ENCODE measurements at places on chromosomes 7 and 10.

DNA sequence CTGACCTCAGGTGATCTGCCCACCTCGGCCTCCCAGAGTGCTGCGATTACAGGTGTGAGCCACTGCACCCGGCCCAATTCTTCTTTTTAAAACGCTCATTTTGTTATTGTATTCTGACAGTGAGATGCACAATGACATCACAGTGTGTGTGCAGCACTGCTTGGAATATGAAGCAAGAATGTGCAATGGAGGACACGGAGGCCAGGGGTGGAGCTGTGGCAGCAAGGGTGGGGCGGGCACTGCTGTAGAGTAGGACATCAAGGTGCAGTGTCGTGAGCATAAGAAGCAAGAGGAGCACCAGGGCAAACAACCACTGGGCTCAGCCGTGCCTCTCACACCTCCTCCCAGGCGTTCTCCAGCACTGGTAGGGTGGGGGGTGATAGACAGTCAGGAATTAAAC lies 26.8 kb upstream of the GRID1 start:
- DNase-seq: no peak

- DNase-seq: no peak
Measured at GRCh38 chr7:26880852-26881251, 16.5 kb upstream of the SKAP2 start.

DNA sequence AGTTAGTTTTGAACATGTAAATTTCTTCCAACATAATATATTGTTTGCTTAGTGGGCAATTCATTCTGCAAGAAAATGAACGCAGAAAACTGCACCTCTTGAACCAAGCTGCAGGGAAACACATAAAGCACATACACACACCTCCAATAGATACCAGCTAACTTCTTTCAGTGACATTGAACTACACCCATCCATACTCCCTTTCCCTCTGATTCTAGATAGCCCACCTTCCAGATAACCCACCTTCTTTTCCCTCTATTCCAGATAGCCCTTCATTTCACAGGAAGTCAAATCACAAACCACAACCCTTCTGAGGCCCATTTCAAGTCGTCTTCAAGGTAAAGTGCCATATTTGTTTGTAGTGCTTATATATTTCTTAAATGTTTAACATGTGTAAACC lies 28.5 kb downstream of the NRBF2 start:
- DNase-seq: no peak

GRCh38 chr10:102819054-102819453 lies 18.2 kb downstream of the CYP17A1 start:
- peak; percentile 60 for DNase-seq

GRCh38 chr7:16982640-16983350 lies 101.0 kb upstream of the AGR3 start:
- DNase-seq: peak; percentile 15

DNA sequence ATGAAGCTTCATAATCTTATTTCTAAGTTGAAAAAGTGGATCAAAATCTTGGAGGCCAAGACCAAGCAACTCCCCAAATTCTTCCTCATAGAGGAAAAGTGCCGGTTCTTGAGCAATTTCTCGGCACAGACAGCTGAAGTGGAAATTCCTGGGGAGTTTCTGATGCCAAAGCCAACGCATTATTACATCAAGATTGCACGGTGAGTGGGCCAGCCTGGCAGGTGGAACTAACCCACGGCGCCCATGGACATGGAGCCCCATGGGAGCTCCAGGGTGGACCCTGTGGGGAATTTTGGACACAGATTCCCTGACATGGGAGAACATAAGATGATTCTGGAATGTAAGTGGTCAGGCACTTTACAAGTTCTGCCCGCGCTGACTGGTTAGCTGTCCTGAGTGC lies 125.9 kb downstream of the TRRAP start:
- no peak for DNase-seq

GRCh38 chr7:92685136-92686042 lies 95.2 kb upstream of the FAM133B start:
- peak; percentile 42 for DNase-seq

- no peak for DNase-seq
Measured at GRCh38 chr7:95004618-95005247, 97.3 kb downstream of the PPP1R9A start.

GRCh38 chr10:59362959-59363381 lies 621 bp upstream of the FAM13C start:
- DNase-seq: no peak

- no peak for DNase-seq
Measured at GRCh38 chr7:291373-292092, 1.6 kb downstream of the FOXL3 start.

GRCh38 chr7:91212582-91212981 lies 51.7 kb upstream of the FZD1 start:
- no peak for DNase-seq

DNA sequence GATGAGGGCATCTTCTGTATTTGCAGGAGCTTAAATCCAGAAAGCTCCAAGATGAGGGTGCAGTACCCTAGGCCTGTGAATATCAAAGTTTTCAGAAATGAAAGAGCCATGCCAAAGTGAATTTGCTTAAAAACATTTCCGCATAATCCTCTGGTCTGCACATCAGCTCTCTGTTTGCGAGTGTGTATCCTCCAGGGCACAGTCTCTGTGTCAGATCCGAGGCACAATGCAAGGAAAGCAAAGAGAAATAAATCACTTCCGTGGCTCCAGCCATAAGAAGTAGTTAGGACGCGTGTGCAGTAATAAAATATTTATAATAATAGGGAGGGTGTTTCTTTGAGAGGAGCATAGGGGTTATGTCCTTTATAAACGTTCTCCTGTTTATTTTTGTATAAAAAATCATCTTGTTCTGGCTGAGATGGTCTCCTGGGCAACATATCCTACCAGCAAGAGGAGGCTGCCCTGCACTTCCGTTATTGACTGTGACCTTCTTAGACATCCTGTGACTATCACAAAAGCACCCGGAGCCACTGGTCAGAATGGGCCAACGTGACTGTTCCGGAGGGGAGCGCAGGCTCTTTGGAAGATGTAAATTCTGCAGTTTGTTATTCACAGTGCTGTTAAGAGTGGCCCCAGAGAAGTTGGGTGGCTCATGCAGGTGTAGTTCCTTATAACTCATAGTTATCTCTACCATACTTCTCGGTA lies 667.6 kb upstream of the FOXK1 start:
- no peak for DNase-seq

DNA sequence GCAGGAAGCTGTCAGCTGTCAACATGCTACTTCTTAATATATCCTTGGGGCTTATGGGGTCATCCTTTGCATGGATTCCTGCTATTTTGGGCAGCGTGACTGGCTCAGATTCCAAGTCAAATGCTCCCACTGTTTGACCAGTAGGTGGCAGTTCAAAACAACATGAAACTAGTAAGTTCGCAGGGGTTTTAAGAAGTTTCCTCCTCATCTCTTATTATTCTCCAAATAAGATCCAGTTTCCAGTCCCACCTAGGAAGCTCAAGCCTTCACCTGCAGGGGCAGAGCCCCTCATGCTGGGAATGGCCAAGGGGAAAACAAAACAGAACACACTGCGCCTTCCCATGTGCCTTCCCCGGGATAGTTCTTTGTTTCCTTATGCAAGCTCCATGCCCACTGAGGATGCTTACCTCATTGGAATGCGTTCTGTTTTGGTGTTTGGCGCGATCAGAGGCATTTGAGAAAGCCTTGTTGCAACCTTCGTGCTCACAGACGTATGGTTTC lies 259.8 kb downstream of the GLI3 start:
- DNase-seq: no peak

DNA sequence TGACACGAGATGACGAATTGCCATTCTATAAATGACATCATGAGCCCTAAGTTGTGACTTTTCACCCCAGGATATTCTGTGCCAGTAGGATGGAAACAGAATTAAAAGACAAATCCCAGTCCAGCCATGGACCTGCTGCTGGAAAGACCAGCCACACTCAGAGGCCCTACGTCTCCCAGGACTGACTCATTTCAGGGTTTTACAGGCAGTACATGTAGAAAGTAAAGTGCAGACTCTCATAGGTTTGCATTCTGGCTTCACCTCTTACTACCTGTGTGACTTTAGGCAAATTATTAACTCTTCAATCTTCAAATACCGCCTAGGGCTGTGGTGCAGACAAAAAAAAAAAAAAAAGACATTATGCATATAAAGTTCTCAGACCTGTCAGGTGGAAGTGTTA lies 188.8 kb downstream of the NEBL start:
- DNase-seq: no peak

DNA sequence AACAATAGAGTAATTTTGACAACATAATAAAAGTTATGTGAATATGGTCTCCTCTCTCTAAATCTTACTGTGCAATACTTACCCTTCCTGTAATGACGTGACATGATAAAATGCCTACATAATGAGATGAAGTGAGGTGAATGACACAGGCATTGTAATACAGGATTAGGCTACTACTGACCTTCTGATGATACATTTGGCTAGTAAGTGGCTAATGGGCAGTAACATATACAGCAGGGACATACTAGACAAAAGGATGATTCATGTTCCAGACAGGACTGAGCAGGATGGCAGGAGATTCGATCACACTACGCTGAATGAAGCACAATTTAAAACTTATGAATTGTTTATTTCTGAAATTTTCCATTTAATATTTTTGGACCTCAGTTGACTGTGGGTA lies 4.7 kb downstream of the C10orf88 start:
- DNase-seq: no peak

- no peak for DNase-seq
Measured at GRCh38 chr10:120735773-120736371, 115.3 kb upstream of the WDR11 start.

DNA sequence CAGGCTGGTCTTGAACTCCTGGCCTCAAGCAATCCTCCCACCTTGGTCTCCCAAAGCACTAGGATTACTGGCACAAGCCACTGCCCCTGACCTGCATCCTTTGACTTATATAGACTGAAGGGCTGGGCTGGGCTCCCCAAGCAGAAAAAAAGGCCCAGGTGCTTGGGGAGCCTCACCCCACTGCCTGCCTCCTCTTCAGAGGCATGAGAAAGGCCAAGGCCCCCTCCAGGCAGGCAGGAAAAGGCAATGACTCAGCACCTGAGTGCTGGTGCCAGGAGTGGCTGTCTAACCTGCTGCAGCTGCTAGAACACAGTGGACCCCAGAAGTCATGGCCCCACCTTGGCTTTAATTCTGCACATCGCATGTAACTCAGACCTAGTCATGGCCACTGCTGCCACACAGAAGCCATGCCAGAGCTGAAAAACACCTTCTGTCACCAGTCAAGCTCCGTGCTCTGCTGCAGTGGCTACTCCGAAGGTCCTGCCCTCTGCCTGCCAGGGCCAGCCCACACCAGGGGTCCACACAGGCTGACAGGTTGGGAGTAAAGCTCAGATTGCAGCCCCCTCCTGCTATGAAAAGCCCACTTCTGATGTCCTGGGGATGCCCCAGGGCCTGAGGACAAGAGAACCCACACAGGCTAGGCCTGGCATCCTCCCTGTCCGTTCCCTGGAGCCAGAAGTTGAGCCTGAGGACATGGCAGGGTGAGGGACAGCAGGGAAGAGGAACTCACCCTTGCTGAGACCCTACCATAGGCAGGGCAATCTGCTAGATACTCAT lies 48.5 kb downstream of the GRID1 start:
- DNase-seq: no peak
